ENCODE measurements at places on chromosomes 1 and 21.

DNA sequence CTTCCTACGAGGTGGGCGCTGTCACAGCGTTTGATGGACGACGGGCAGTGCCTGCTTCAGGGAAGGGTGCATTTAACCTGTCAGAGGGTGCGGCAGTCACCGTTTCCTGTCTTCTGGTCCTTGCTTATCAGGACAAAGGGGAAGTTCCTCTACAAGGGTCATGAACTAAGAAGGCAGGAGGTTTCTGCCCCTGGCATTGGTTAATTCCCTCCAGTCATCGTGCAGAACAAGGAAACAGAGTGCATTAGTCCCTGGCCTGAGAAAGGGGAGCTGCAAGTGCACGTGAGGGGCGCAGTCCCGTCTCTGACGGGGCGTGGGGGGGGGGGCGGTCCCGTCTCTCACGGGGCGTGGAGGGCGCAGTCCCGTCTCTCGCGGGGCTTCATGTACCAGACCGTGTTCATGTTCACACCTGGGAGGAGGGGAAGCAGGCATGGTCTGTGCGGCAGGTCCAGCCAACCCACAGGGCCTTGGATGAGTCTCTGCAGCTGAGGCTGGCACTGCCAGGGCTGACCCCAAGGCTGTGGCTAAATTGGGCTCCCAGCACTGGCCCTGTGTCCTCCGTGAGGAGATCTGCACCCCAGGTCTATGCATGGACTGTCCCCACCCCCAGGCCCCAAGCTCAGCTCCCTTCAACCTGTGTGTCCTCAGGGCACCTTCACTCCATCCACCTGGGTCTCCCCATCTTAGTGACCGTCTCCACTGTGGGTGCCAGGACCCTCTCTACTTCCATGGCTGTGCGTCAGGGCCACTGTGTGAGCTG is 89.2 kb upstream of the COL6A1 start:
- peak; percentile 58 for DNase-seq

- DNase-seq = no peak
Measured at GRCh38 chr1:84062496-84062895, 63.6 kb upstream of the TTLL7 start.

DNA sequence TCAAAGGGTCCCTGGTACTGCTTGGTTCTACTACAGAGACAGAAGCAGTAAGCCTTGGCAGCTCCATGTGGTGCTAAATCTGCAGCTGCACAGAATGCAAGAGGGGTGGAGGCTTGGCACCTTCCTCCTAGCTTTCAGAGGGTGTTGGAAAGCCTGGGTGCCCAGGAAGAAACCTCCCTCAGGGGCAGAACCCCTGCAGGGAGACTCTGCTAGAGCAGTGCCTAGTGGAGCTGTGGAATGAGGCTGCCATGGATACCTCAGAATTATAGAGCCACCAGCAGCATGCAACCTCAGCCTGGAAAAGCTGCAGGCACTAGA is 76.2 kb upstream of the TLR5 start:
- DNase-seq = no peak

GRCh38 chr1:109621379-109622136 is 1.9 kb downstream of the AMPD2 start:
- DNase-seq = no peak

DNA sequence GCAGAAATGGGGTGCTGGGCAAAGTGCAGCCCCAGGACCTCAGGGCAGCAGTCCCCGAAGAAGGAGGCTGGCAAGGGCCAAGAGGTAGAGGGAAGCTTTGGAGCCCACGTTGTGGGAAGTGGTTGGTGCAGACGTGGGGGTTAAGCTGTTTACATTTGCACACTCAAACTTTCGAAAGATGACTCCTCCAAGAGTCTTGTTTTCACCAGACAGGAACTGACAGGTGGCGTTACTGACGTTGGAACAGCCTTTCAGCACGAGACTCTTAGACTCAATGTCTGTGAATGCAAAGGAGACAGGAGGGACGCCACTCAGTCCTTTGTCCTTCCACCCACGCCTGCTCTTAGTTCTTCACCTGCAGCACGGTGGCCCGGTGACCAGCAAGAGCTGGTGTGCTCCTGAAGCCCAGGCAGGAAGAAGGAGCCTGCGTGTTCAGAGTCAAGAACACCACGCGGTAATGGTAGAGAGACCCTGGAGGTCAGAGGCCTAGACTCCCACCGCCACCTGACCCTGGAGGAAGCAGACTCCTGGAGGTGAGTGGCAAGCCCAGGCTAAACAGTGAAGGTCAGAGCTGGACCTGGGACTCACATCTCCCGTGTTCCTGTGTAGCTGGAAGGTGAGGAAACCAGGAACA is 15.9 kb downstream of the LYPD8 start:
- DNase-seq = no peak

- DNase-seq = no peak
Measured at GRCh38 chr1:94629259-94630181, 88.0 kb upstream of the F3 start.

GRCh38 chr1:109041621-109042468 is at the start of gene WDR47:
Gene WDR47, minus strand, starts transcription at chr1:109042102. Its CDS starts 18,590 bp downstream, at chr1:109023512.
- DNase-seq = peak; percentile 97

GRCh38 chr1:212752934-212753497 is 38.6 kb downstream of the NSL1 start:
- DNase-seq = no peak

DNA sequence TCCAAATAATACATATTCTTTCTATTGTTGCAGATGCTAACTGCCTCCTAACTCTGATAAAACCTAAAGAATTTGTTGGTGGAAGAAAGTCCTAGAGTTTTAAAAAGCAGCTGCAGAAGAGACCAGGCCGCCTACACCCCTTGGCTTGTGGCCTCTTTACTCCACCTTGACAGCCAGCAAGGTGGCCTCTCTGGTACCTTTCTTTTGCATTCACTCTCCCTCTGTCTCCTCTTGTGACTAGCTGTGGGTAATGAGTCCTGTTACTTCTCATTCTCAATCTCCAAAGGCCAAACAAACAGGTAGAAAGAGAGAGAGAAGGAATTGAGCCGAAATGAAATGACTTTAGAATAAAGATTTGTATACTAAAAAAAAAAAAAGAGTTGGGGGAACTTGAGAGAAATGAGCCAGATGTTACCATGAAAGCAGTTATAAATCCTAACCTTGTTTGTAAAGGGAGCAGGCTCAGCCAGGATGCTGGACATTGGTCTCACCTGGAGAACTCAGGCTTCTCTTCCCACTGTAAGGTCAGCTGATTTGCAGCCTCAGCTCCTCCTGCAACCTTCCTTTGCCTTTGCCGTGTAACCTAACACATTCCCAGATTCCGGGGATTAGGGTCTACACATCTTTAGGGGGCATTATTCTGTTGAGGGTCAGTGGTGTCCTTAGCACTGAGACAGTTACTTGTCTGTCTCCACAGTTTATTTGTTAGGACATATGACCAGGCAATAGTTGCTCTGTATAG is 164.1 kb upstream of the IRF2BP2 start:
- no peak for DNase-seq

DNA sequence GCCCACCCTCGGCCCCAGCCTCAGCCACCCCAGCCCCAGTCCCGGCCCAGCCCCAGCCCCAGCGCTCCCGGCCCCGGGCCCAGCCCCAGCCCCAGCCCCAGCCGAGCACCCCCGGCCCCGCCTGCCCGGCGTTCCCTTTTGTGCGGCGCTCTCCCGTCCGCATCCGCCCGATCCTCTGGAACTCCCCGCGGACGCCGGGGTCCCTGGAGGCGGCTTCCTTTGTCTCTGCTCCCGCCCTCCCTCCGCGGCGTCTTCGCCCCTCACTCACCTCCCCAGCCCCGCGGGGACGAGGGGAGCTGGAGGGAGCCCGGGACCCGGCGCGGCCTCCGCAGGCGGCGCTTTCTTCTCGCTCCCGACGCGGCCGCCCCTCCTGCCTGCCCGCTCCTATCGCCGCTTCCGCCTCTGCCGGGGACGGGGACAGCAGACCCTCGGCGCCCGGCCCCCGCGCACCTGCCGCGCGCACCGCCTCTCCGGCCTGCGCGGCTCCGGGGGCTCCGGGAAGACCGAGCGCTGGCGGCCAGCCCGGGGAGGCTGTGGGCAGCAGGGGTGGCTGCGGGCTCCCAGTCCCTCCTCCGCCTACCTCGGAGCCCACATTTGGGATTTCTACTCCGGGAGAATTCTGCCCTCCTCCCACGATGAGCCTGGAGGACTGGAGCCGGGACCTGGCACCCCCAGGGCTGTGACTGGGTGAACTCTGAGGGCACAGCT is 14.0 kb downstream of the AGRN start:
- DNase-seq = peak; percentile 48

- DNase-seq = no peak
Measured at GRCh38 chr1:48016515-48016914, 19.3 kb upstream of the TRABD2B start.

GRCh38 chr21:15552914-15553494 is 176.8 kb upstream of the USP25 start:
- no peak for DNase-seq

DNA sequence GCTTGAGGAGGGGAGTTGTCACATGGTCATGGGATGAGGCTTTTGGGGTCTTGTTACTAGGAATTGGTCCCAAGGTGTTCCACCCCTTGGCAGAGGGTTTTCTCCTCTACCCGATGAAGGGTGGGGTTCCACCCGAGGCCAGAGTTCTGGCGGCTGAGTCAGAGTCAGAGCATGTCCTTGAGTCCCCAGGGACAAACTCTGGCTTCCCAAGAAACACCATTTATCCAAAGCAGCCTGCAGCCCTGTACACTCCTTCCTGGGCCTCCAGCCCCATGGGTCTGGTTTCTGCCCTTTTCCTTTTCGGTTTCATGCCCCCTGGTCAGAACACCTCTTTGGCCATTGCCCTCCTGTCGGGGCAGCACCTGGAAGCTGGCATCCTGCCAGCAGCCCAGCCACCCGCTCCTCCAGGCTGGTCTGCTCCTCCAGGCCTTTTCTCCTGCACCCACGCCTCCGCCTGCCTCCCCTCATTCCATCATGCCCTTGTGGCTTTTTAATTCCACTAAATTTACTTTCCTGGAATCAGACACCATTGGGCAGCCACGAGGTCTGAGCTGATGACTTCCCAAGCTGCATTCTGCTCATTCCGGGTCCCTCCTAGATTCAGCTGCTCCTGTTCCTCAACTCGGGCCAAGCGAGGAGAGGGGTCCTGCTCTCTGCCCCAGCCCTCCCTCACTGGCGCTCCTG is 301.7 kb upstream of the VAMP3 start:
- no peak for DNase-seq

GRCh38 chr1:228104526-228105269 is 1.6 kb upstream of the C1orf35 start:
- DNase-seq = no peak

DNA sequence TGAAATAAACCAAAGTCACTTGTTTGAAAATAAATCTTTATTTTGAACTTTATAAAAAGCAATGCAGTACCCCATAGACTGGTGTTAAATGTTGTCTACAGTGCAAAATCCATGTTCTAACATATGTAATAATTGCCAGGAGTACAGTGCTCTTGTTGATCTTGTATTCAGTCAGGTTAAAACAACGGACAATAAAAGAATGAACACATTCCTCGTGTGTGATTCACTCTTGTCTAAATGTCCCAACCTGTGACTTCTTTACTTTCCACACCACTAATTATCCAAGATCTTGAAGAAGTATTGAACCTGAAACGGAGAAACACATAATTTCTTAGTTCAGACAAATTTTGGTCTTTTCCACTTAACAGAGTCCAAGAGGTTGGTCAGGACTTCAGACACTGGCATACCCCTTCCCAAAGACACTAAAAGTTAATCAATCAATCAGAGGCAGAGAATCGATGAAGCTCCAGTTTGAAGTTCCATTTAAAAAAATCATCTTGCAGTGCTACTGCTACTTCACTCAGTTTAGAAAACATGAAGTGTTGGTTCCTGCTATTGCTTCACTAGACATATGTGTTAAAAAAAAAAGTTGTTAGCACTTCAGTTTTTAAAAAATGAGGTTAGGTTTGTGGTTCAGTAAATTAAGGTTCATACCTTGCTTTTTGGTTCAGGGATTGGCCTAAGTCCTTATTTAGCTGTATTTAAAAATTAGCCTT is 26.2 kb downstream of the ATP1B1 start:
- DNase-seq = no peak

DNA sequence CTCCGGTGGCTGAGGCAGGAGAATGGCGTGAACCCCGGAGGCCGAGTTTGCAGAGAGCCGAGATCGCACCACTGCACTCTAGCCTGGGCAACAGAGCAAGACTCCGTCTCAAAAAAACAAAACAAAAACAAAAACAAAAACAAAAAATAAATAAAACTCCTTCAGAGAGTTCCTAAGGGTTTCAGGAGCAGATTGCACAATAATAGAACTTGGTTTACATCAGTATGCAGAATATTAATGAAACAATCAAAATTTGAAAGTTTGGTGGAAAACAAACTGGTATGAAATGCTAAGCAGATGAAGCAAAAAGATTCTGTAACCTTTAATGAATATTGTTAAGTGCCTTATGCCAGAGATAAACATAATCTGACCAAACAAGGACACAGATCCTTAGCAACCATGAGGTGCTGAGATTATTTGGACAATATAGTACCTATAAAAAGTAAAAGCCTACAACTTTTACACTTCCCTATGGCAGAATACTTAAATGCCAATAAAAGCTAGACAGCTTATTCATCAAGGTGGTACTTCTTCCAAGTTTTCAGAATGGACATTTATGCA is 41.2 kb downstream of the SLC25A24 start:
- no peak for DNase-seq

GRCh38 chr1:212162635-212163034 is 122.6 kb upstream of the PPP2R5A start:
- DNase-seq = peak; percentile 37

GRCh38 chr1:229759037-229759435 is 133.0 kb downstream of the URB2 start:
- no peak for DNase-seq

GRCh38 chr1:204079608-204079999 is 6.7 kb downstream of the SOX13 start:
- DNase-seq = no peak

DNA sequence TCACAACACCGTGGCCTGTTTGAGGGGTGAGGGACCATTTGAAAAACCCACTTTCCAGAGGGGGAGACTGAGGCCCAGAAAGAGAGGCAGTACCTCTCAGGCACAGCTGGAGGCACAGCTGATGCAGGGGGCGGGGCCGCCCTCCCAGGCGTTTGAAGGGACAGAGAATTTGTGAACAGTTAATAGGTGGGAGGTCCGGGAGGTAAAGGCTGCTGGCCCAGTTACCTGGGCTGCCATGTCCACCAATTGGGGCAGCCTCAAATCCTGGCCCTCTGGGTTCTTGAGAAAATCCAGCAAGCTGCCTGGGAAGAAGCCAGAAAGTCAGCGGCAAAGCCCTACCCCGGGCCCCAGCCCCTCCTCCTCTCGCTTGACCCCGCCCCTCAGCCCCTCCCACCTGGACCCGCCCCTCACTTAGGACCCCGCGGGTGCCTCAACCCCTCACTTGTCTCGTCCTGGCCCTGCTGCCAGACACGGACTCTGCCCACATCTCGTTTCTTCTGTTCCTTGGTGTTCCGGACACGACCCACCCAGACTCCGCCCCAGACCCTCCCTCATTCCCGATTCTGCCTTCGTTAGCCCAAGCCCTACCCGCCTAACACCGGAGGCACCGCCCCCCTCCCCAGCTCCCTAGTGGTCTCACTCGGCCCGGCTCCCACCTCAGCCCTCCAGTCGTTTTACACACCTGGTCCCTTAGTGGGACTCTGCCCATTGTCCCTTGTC is 10.8 kb upstream of the AHDC1 start:
- DNase-seq = no peak

GRCh38 chr1:201501144-201501543 is 5.8 kb downstream of the CSRP1 start:
- DNase-seq = no peak

GRCh38 chr1:56456435-56457101 is 122.8 kb downstream of the PLPP3 start:
- no peak for DNase-seq

GRCh38 chr1:220572416-220572815 is 44.5 kb downstream of the MARK1 start:
- DNase-seq = no peak

GRCh38 chr1:179021873-179022272 is 3.8 kb upstream of the FAM20B start:
- DNase-seq = no peak

- DNase-seq = no peak
Measured at GRCh38 chr1:87197156-87197555, 131.5 kb upstream of the LMO4 start.

All from activated naive CD4-positive, alpha-beta T cell treated with anti-CD3 and anti-CD28 coated beads, Interleukin-2, amount 10 ng/mL, durations not matched to agents 7 days and 5 days (primary cell).